H1 (cell line): ENCODE measurements at places on chromosomes 5 and 9. TPM values are rescaled to one million over a fixed set of nuclear protein-coding genes. Genes with fewer than 3 reads are reported as not detected.

The TAF11L5 gene
- not detected in 2 replicates for polyA plus RNA-seq

The SH3GL2 gene
- polyA plus RNA-seq, result 3.2 and 4.7 TPM in 2 replicates

The ANKRD18A gene
- 0.66 and 0.68 TPM in 2 replicates for polyA plus RNA-seq

The SGCD gene
- polyA plus RNA-seq, result under 0.01 and 0.08 TPM in 2 replicates

The ADAM19 gene
- 6.5 and 7.3 TPM in 2 replicates for polyA plus RNA-seq

The CDH9 gene
- 0.57 and 1.0 TPM in 2 replicates for polyA plus RNA-seq

The DRD1 gene
- polyA plus RNA-seq, result 0.03 and 0.05 TPM in 2 replicates

The RAI14 gene
- polyA plus RNA-seq, result 48.4 and 54.7 TPM in 2 replicates

The PCDHGA7 gene
- polyA plus RNA-seq, result 0.39 and 0.55 TPM in 2 replicates

The ADRB2 gene
- polyA plus RNA-seq, result 0.77 and 0.78 TPM in 2 replicates

The RBM18 gene
- 2.4 and 5.9 TPM in 2 replicates for polyA plus RNA-seq

The RCL1 gene
- 21.0 and 24.0 TPM in 2 replicates for polyA plus RNA-seq

The FOXI1 gene
- not detected in 2 replicates for polyA plus RNA-seq

The SPRY4 gene
- polyA plus RNA-seq, result 59.1 and 80.0 TPM in 2 replicates

The CCL28 gene
- 0.95 and 1.1 TPM in 2 replicates for polyA plus RNA-seq

The PCDHGB3 gene
- 1.9 and 2.0 TPM in 2 replicates for polyA plus RNA-seq

The PRSS3 gene
- polyA plus RNA-seq, result 0.12 TPM in 1 of 2 replicates, not detected in the other

The PFDN1 gene
- 71.7 and 89.6 TPM in 2 replicates for polyA plus RNA-seq

The FAXDC2 gene
- 5.9 and 8.1 TPM in 2 replicates for polyA plus RNA-seq

The IL9 gene
- polyA plus RNA-seq, result not detected in 2 replicates

The HK3 gene
- polyA plus RNA-seq, result not detected in 2 replicates

The PTGES gene
- polyA plus RNA-seq, result 5.1 and 5.4 TPM in 2 replicates
